Epithelial cell of esophagus (primary cell): ENCODE measurements at places on chromosomes 11 and 22.

- DNase-seq: peak; percentile 50
These were observed 74.2 kb upstream of the MS4A8 start for GRCh38 chr11:60625262-60625661.

DNA sequence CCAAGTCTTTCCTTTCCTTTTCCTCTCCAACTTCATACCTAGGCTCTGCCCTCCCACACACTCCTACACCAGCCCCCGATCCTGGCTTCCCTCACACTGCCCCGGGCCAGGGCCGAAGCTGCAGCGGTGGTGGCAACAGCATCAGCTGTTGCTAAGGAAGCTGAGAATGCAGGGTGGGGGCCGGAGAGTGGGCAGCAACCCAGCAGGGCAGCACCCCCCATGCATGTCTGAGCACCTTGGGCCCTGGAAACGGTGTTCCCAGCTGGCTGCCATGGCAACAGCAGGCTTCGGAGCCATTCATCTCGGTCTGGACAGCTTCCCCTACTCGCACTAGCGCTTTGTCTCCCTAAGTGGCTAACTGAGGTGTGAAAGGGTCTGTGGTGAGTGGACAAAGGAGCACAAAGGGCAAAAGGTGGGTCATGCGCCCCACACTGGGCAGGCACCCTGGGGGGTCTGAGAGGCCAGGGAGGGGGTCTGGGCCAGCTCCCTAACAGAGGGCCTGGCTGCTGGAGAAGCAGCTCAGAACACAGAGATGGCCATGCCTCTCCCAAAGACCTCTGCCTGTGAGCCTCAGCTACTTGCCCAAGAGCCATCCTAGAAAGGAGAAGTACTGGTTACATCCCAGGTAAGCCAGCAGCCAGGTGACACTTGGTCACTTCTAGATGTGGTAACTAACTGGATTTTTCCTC lies 42.1 kb upstream of the JAM3 start:
- DNase-seq: no peak

DNA sequence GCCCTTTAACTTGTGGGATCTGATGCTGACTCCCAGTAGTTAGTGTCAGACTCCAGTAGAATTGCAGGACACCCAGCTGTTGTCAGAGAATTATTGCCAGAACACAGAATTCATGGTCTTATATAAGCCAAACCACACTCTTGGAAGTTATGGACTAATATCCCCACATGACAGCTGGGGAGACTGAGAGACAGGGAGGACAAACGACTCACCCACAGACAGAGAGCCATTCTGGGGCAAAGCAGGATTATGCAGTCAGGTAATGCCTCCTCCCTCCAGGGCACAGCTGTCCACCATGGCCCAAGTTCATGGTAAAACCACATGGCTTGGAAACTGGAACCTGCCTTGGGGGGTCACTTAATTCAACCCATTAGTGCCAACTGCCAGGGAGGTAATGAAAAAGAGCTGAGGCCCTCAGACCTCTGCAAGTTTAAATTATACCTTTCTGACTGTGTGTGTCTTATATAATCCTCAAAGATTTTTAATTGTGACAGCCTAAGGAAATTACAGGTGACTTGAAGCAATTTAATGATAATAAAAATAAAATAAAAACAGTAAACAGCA lies 299.5 kb downstream of the BUD13 start:
- no peak for DNase-seq

DNA sequence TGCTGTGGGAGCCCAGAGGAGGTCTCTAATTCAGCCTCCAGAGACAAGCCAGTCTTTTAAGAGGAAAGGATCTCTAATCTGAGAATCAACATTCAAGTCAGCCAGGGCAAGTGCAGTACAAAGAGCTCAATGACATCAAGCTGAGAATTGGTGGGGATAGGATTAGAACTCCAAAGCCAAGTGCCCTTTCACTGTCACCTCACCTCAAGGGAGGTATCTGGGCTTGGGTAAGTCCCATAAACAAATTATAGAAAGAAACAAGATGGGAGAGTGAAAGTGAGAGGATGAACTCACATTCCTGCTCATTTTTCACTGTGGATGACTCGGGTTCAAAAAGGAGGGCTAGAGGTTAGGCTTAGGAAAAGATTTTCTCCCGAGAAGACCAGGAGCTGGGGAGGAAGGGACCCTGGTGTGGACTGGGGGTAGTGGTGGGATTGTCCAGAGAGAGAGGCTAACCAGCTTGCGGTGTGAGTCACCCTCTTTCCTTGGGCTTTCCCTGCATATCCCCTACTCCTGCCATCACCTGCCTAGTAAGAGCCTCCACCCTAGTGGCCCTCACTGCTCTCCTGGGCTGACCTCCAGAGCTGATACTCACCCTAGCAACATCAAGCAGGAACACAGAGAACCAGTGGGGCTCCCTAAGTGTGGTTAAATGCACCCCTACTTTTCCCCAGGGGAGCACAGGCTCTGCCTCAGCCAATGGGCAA lies 70.4 kb downstream of the RRM1 start:
- no peak for DNase-seq

- DNase-seq: peak; percentile 74
These were observed at the start of gene SLC37A2 for GRCh38 chr11:125062931-125063428. Gene SLC37A2, plus strand, starts transcription at chr11:125063305. Its CDS starts 63 bp downstream, at chr11:125063368.

DNA sequence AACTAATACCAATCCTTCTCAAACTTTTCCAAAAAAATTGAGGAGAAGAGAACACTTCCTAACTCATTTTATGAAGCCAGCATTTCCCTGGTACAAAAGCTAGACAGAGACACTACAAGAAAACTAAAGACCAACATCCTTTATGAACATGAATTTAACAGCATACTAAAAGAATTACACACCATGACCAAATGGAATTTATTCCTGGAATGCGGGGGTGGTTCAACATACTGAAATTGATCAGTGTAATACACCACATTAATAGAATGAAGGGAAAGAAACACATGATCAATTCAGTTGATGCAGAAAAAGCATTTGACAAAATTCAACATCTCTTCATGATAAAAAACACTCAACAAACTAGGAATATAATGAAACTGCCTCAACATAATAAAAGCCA lies 148.1 kb downstream of the WNT7B start:
- DNase-seq: no peak

- DNase-seq: no peak
These were observed 33.8 kb downstream of the MOB2 start for GRCh38 chr11:1452744-1453143.

DNA sequence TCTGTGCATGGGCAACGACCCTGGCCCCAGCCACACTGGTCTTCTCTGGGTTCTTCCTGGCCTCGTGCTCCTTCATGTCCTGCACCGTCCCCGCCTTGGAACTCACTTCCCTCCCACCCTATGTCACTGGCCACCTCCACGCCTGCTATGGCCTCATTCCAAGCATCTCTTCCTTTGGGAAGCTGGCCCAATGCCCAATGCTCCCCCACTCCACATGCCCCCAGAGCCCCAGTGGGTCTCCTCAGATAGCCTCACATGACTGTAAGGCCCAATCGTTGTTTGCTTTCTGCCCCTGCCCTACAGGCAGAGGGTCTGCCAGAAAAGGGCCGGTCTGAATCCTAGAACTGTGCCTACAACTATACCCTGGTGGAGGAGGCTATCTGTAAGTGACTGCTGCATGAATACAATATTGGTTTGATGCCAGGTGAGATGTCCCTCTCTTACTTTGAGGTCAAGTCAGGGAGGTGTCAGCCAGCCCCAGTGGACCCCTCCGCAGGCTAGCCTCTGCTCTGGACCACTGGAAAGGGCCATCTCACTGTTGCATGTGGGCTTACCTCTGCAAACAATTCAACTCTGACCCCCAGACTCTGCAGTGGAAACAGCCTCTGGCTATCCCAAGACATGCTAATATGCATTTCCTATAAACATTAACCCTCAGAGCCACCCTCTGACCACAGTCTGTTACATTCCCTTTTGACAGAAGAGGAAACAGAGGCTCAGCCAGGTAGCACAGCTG lies 2.1 kb upstream of the GNAZ start:
- DNase-seq: no peak

DNA sequence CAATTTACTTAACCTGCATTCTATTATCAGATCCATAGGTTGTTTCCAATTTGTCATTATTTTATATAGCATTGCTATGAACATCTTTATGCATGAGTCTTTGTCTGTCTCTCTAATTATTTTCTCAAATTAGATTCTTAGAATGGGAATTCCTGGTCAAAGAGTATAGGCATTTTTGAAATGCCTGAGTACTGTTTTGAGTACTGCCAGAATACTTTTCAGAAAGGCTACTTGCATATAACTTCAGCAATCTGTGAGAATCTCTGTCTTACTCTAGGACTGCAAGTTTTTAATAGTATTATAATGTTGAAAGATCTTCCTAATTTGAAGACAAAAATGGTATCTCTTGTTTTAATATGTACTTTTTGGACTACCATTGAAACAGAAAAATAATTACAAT lies 56.6 kb downstream of the KCNC1 start:
- no peak for DNase-seq

DNA sequence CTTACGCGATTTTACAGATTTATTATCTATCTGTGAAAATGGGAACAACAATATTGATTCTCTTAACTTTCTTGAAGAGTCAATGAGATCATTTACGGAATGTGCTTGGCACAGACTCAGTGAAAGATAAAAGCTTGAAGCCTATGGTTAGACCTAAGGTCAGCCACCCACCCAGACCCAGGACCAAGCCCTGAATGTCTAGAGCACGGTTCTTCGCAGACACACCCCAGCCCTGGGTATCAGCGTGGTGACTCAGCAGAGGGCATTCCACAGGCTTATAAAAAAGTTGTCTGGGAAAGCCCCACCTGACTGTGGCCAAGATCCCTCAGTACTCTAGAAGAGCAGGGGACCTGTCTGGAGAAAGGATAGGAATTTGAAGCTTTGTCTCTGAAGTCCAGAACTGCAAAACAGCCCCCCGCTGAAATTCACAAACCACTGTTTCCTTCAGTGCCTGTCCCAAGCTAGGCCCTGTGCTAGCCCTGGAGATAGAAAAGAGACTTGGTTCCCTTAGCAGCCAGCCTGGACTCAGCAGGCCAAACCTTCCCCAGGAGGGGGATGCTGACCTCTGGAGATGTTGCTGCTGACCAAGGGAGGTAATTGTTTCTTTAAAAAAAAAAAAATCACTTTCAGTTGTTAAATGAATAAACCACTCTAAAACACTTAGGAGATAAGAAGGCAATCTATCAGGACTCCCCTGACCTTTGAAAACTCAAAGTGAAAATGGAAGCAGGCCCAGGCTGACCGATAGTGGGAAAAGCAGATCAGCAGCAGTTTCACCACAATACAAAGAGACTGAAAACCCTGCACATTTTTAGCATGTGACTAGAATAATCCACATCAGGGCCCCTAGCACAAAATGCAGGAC lies 114.0 kb downstream of the ABTB2 start:
- peak; percentile 93 for DNase-seq

- DNase-seq: no peak
These were observed 1.3 kb upstream of the UCP2 start for GRCh38 chr11:73983741-73984538.

DNA sequence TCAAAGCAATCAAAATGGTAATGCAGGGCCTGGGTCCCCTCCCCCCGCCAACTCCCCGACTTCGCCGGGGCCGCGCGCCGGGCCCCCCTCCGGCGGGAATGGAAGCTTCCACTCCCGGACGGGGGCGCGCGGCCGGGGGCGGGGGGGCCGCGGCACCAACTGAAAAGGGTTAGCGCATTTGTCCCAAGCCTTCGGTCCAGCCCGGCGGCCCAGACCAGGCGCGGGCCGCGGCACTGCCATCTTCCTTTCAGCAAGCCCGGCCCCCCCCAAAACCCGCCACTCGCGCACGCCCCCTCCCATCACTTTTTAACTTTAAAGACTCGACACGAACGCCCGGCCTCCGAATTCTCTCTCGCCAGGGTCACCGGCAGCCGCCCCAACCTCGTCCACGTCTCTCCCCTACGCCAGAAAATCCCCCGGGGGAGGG lies 2.8 kb downstream of the PHF21B start:
- DNase-seq: no peak

DNA sequence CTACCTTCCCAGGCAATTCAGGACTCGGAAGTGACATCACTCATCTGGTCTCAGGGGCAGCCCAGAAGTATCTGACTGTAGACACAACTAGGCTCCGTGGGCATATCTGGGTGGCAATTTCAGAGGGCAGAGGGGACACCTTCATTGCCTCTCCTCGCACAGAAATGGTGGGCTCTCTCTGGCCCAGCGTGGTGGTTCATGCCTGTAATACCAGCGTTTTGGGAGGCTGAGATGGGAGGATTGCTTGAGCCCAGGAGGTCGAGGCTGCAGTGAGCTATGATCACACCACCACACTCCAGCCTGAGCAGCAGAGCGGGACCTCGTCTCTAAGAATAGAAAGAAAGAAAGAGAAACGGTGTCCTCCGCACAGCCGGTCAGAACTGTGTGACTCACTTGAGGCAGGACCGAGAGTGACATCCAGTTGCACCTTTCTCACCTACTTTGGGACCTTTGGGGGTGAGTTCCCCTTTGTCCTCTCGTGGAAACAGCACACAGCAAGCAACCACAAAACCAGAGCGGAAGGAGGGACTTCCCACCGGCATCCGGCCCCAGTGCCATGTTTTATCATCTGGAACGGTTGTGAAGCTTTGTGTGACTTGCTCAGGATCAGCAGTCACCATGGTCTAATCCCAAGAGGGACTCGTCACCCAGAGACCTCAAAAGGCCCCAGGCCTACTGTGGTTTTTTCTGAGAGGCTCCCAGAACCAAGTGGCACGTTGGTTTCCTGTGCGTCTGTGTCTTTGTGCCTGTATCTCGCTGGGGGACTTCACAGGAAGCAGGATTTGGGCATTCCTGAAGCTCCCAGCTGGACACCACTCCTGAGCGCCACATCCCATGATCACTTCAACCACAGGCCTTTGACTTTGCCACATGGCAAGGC lies 38.4 kb upstream of the EMID1 start:
- DNase-seq: no peak

GRCh38 chr11:79931692-79932091 lies 490.9 kb upstream of the TENM4 start:
- no peak for DNase-seq

GRCh38 chr11:32081129-32081641 lies 9.7 kb upstream of the RCN1 start:
- DNase-seq: peak; percentile 72

- DNase-seq: peak; percentile 91
These were observed at the start of gene MICALL1 for GRCh38 chr22:37905534-37906363. Gene MICALL1, plus strand, starts transcription at chr22:37906297. Its CDS starts 126 bp downstream, at chr22:37906423.

DNA sequence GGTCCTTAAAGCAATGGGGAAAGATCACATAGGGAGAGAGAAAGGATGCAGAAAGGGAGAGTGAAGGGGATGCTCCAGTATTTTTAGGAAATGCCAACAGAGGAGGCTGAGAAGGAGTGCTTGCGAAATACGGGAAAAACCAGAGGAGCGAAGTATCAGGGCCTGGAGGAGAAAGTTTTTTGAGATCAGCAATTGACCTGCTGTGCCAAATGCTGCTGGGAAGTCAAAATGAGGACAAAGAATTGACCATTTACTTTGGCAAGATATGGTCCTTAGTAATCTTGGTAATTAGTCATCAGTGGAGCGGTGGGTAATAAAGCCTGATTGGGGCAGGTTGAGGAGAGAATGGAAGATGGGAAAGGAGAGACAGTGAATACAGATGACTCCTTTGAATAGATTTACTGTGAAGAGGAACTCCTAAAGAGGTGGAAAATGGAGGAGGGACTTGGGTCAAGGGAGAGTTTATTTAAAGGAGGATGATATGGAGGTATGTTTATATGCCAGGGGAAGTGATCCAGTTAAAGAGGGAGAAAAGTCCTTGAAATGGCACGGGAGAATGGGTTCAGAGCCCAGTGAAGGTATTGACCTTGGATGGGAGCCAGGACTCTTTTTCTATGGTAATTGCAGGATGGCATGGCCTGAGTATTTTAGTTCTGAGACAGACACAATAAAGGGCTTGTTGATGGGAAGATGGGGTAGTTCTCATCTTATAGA lies 111.5 kb downstream of the PKNOX2 start:
- no peak for DNase-seq
